ENCODE measurements at places on chromosomes 16 and 17.

- peak; percentile 41 for DNase-seq
Observed at GRCh38 chr17:28950017-28950751, 1.1 kb downstream of the PHF12 start.

- no peak for DNase-seq
Observed at GRCh38 chr17:3691617-3692067, 4.3 kb downstream of the P2RX5 start.

DNA sequence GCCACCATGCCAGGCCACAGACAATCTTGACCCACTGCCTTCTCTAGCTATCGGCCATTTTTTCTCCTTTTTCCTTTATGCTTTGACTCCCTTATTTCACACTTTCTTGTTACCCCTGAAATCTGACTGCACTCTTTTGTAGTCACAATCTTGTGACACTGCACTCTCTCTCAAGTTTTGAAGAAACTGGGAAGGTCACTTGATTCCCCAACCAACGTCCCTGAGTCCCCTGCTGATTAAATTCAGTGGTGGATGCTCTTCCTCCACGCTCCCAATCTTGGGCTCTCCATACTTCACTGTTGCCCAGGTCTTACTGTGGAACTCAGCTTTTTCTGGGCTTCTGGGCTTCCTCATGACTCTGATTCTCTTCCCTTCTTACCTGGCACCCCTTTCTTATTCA is 33.9 kb downstream of the PECAM1 start:
- DNase-seq: no peak

DNA sequence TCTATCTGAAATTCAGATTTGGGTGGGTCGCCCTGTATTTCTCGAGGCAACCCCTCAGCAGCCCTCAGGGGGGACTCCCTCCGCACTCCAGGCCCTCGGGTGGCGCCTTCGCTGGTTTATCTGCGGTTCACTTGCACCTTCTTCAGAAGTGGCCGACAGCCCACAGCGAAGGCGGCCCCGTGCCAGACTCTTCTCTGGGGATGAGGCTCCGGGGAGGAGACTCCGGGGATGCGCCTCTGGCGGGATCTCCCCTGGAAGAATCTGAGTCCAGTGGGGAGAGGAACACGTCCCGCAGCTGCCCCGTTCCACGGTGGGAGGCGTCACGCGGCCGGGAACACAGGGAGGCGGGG is 63.9 kb upstream of the DNAJA2 start:
- peak; percentile 6 for DNase-seq

Data from kidney tubule cell (primary cell).